ENCODE measurements at places on chromosomes 6 and 20. TPM values are rescaled to one million over a fixed set of nuclear protein-coding genes. Genes with fewer than 3 reads are reported as not detected.
A peak's percentile ranks its signal among the peaks of the same experiment; 100 is the strongest.

Gene TSPO2
- not detected for total RNA-seq

Gene ENPP1
- total RNA-seq, result 4.1 TPM

Gene PARD6B
- total RNA-seq, result 10.7 TPM

GRCh38 chr6:107443608-107444267 is 15.6 kb downstream of the PDSS2 start:
- DNase-seq, result no peak

Gene GGTLC1
- total RNA-seq, result not detected

GRCh38 chr20:56437196-56437960 is 25.3 kb downstream of the CASS4 start:
- DNase-seq, result peak; percentile 64

GRCh38 chr6:43687079-43687436 is 533 bp downstream of the MRPS18A start:
- DNase-seq, result no peak
